GF-D8 (cell line): ENCODE measurements at places on chromosomes 2 and 18.

- no peak for DNase-seq
Observed at GRCh38 chr2:36277881-36278523, 77.6 kb upstream of the CRIM1 start.

DNA sequence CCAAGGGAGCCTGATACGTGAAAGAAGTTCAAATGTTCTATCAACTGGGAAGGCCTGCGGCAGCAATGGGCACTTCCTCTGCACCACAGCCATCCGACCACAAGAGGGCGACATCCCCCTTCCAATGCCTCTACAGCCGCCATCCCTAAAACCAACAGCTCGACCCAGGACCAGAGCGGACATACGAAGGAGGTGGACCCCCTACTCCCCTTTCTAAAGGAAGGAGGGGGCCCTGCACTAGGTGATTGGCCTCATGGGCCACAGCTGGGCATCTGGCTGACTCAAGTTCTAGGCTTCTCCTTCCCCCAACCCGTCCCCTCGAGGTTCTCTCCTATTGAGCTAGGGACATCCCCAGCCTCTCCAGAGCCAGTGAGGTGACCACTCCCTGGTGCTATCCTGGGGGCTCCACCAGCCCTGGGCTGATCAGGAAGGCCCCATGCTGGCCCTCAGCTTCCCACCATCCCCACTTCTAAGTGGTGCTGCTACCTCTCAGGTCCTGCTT, 217.2 kb downstream of the TNS1 start:
- no peak for DNase-seq

- DNase-seq = no peak
Observed at GRCh38 chr2:43038034-43038695, 188.2 kb downstream of the ZFP36L2 start.

GRCh38 chr18:59140302-59140885, 710 bp downstream of the SEC11C start:
- DNase-seq = no peak

DNA sequence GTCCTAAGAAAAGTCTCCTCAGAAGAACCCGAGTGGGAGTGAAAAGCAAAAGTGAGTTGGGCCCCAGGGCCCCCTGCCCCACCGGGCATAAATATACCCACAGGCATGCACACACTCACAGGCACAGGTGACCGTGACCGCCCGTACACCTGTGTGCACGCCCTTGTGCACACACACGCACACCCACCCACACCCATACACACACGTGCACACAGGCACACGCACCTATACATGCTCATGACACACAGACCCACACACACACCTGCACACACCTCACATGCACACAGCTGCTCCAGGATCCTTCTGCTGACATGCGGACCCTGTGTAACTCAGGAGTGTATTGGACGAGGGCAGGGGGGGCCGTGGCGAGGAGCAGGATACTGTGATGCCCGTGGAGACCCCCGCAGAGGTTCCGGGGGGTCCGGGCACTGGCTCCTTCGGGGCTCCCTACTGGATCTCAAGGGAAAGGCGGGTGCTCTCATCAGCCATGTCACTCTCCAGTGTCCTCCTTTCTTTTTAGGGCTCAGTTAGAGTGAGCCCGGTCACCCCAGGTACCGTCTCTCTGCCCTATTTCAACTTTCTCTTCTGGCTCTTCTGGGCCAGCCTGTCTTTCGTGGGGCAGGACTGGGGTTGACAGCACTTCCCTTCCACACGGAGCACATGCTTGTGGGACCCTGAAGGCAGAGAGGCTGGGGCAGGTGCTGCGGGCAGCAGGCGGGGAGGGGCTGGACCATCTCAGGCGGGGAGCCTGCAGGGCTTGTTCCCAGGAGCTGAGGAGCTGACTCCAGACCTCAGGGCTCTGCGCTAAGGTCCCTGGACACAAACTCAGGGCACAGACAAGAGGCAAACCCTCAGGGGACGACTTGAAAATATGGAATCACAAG, 48.5 kb downstream of the TPO start:
- no peak for DNase-seq

GRCh38 chr2:223420048-223420447, 182.1 kb downstream of the SCG2 start:
- DNase-seq = no peak

DNA sequence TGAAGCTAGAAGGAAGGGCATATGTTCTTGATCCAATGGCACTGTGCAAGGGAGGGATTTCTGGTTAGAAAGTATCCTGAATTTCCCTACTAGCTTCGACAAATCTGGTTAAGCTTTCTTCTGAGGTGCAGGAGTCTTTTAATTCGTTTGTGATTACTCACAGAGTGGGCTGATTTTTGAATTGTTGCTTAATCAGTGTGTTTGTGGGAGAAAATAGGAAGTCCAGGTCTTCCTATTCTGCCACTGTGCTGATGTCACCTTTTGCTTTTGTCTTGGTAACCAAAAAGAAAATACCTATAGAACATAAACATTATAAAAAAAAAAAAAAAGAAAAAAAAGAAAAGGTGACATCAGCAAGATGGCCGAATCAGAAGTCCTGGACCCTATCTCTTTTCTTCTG, 1008.6 kb downstream of the TSN start:
- no peak for DNase-seq

DNA sequence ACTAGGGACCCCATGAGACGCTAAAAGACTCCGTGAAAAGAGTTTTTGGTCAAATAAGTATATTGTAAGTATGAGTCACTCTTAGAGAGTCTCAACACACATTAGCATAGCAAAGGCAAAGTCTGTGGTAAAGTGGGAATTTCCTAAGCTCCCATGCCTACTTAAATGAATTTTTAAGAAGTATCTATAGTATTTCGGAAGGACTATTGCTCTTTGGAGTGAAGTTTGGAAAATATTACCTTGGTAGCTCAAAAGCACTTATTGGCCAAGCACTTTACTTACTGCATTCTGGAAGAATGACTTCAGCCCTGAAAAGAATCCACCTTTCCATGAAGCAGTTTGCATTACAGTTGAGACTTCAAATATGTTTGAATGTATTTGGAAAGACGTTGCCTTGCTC, 57.1 kb downstream of the CAVIN2 start:
- DNase-seq = no peak
